ENCODE measurements at places on chromosomes 2 and 18. TPM values are rescaled to one million over a fixed set of nuclear protein-coding genes. Genes with fewer than 3 reads are reported as not detected.

DNA sequence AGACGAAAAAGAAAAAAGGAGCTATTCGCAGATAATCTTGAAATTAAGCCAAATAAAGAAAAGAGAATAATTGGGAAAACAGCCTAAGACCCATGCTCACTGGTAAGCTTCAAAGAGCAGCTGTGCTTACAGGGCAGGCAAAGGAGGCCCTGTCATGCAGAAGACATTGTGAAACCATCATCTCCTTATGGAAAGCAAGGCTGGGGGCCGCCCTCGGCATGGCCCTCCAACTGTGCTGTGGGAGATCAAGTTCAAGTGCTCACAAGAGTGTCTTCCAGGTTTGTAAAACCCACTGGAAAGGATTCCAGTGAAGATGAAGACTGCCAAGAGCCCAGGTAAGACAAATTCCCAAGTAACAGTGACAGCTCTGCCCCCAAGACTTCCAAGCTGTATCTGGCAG is 32.2 kb downstream of the ACVR1 start:
- no peak for DNase-seq

DNA sequence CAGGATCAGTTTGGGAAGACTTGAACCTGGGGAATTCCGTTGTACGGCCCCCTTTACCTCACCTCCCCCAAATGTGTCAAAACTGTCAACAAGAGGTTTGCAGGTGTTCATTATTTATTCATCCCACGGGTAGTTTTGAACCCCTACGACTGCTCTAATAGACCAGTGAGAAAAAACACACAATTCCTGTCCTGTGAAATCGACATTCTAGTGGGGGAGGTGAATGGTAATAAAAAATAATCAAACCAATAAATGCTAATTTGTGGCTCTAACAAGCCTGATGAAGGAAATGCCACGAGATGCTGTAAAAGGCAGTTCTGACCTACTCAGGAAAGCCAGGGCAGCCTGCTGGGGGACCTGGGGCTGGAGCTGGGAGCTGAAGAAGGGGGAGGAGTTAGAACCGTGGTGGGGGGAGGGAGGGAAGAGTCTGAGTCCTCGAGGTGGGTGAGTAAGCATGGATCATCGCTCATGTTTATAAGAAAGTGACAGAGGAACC is 463 bp upstream of the DNAJB2 start:
- DNase-seq = no peak

GRCh38 chr2:227848146-227848545 is 23.3 kb upstream of the DAW1 start:
- no peak for DNase-seq

DNA sequence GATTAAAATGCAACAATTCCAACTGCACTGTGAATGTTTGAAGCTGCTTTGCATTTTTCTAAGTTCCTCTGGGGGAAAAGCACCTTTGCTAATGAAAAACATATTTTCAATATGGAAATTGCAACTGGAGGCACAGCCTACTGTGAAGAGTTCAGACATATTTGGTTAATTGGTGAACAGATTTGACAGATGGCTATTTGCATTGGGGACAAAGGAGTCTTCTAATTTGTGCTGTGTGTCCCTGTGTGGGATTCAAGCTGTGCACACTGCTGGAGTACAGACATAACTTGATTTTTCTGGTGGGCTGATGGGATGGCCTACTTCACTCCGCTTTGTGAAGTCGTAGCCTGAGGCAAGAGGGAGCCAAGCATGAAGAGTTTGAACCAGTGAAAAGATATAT is 40.7 kb upstream of the ARHGAP25 start:
- no peak for DNase-seq

- DNase-seq = no peak
Observed at GRCh38 chr2:134536296-134536695, 182.5 kb downstream of the TMEM163 start.

DNA sequence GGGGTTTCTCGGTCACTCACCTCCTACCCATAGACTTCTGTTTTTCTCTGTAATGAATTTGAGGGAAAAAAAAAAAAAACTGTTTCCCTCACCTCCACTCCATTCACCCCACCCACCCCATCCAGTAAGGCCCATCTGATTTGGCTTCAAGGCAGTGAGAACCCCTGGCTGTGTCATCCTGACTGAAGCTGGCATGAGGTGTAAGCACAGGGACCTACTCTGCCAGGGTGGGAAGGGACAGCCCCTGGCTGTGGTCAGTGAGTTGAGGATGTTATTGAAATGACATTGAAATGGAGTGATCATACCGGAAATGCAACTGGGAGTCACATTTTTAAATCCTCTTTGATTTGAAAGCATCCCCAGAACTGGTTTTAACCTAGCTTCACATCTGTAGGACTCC is 19.1 kb upstream of the BCL2L11 start:
- no peak for DNase-seq

DNA sequence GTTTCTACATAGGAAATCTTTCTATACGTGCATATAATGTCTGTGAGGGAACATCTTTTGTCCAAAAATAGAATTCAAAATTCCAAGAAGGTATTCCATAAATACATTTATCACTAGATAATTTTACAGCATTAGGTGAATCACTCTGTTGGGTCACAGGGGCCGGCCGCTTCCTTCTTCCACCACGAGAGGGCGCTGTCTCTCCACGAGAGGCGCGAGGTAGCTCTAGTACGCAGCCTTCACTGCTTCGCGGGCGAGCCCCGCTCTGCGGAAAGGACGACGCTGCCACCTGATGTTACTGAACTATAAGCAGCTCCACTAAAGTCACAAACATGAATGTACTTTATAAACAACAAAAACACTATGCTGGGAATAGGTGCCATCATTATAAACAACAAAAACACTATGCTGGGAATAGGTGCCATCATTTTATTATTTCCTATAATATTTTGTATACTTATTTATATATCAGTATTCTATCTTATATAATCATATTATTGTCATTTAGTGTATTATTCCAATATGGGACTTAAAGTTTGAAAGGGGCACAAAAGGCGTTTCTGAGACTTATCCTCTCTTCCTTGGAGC is 69.4 kb upstream of the REV1 start:
- peak; percentile 88 for DNase-seq

DNA sequence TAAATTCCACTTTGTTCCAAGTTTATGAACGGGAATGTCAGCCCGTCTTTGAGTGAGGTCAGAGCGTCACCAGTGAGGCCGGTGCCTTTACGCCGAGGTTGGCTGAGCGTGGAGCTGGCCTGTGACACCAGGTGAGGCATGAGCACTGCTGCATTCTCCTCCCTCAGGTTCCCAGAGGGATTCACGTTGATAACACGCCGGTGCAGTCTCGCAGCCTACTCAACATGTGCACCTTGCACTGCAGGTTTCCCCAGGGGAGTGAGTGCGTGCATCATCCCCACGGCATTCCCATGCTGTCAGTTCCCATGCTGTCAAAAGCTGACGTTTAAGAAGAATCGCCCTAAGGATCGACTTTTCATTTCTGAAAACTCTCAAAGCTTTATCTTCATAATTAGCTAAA is 213.3 kb downstream of the LDLRAD4 start:
- DNase-seq = no peak

IGFBP2 gene
- total RNA-seq = 75.5 TPM

CMPK2 gene
- 84.0 TPM for total RNA-seq

All from activated CD8-positive, alpha-beta T cell treated with anti-CD3 and anti-CD28 coated beads, Interleukin-2, amount 10 ng/mL, durations not matched to agents 7 days and 5 days (primary cell).